ENCODE measurements at places on chromosomes 12 and 14. TPM values are rescaled to one million over a fixed set of nuclear protein-coding genes. Genes with fewer than 3 reads are reported as not detected.

Gene SDSL
- 2.3 TPM for total RNA-seq

Gene LRTM2
- not detected for total RNA-seq

Gene STAT2
- 671 TPM for total RNA-seq

Gene TSPAN19
- total RNA-seq, result not detected

Gene LHX5
- total RNA-seq, result not detected

Measured in hair follicle dermal papilla cell (primary cell).